ENCODE measurements at places on chromosomes 4 and X.
A peak's percentile ranks its signal among the peaks of the same experiment; 100 is the strongest.

- no peak for DNase-seq
- no peaks in the 10 kb centered on the region for H3K4me1 ChIP-seq
- no peak overlapping the region for H3K27ac ChIP-seq
- H3K27me3 ChIP-seq = no peaks in the 10 kb centered on the region
- no peak overlapping the region for H3K4me3 ChIP-seq
Measured at GRCh38 chr4:183191630-183192029, 92.6 kb downstream of the WWC2 start.

DNA sequence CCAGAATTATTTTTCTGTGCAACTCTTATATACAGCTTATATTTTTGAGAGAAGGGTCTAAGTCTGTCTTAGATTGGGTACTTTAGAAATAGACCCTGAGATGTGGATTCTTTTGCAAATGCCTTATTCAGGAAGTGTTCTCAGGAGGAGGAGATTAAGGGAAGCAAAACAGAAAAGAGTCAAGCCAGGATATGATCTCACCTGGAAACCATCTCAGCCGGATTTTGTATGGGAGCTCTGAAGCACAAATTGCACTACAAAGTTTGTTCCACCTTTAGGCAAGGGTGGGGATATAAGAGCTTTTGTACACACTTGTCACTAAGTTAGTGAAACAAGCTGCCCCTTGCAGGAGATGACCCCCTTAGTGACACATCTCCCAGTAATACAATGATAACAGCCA, 121.2 kb upstream of the GRPR start:
- H3K4me3 ChIP-seq = no peak overlapping the region
- no peaks in the 10 kb centered on the region for H3K4me1 ChIP-seq
- H3K27ac ChIP-seq = no peak overlapping the region
- no peaks in the 10 kb centered on the region for H3K36me3 ChIP-seq
- no peaks in the 10 kb centered on the region for H3K27me3 ChIP-seq

DNA sequence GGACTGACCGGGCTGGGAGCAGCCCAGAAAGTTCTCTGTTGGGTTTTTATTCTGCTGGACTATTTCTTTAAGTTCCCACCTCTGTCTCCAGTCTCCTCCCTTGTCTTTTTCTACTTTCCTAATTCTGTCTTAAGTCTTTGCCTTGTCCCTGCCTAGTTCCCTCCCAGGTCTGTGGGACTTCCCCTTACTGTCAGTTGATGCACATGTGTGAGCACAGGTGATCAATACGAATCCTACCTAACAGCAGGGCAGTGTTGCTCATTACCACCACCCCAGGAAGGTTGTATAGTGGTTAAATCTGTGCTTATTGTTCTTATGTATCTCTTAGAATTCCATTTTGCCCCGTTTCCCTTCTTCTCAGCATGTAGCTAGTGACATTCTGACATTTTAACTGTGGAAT, 62.1 kb downstream of the GALNTL6 start:
- no peak overlapping the region for H3K27ac ChIP-seq
- H3K4me3 ChIP-seq = no peak overlapping the region
- no peaks in the 10 kb centered on the region for H3K4me1 ChIP-seq

GRCh38 chrX:103158317-103158621, 56.6 kb upstream of the BEX4 start:
- no peaks in the 10 kb centered on the region for H3K36me3 ChIP-seq
- no peak overlapping the region for H3K27ac ChIP-seq
- no peak overlapping the region for H3K4me3 ChIP-seq
- H3K27me3 ChIP-seq = no peaks in the 10 kb centered on the region
- DNase-seq = no peak
- no peaks in the 10 kb centered on the region for H3K4me1 ChIP-seq

GRCh38 chrX:38881727-38882126, 80.5 kb downstream of the MID1IP1 start:
- no peaks in the 10 kb centered on the region for H3K4me1 ChIP-seq
- no peak overlapping the region for H3K27ac ChIP-seq
- H3K36me3 ChIP-seq = no peaks in the 10 kb centered on the region
- no peak overlapping the region for H3K4me3 ChIP-seq

- H3K4me3 ChIP-seq = no peak within 1 kb of the TSS
- H3K27me3 ChIP-seq = no peaks in the 10 kb centered on the region
- no peaks in the 10 kb centered on the region for H3K36me3 ChIP-seq
- no peaks in the 10 kb centered on the region for H3K4me1 ChIP-seq
Measured at GRCh38 chrX:26160301-26160700, at the start of gene MAGEB6B. Gene MAGEB6B (plus strand): TSS chrX:26160601. CDS start chrX:26160601, 0 bp downstream.

DNA sequence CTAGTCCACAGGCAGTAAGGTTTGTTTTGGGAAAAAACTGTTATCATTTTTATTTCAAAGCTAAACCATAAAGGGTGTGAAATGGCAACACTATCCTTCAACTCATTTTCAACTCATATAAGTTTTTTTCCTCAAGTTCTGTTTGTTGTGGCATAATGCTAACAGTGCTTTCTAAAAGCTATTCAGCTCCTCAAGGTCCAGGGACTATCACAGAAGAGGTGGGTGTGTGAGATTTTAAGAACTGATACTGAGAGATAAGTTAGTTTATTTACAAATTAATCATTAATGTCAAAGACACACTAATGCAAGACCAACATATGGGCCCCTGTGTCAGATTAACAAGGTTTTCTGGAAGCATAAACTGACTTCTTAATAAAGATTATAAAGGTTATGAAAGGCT, 11.8 kb downstream of the UGT2B15 start:
- H3K36me3 ChIP-seq = no peaks in the 10 kb centered on the region
- no peaks in the 10 kb centered on the region for H3K27me3 ChIP-seq
- H3K4me3 ChIP-seq = no peak overlapping the region
- no peak overlapping the region for H3K27ac ChIP-seq
- no peaks in the 10 kb centered on the region for H3K4me1 ChIP-seq
- DNase-seq = no peak

GRCh38 chr4:86302830-86303229, 57.0 kb downstream of the MAPK10 start:
- no peak overlapping the region for H3K27ac ChIP-seq
- no peaks in the 10 kb centered on the region for H3K36me3 ChIP-seq
- no peak overlapping the region for H3K4me3 ChIP-seq
- no peaks in the 10 kb centered on the region for H3K4me1 ChIP-seq

DNA sequence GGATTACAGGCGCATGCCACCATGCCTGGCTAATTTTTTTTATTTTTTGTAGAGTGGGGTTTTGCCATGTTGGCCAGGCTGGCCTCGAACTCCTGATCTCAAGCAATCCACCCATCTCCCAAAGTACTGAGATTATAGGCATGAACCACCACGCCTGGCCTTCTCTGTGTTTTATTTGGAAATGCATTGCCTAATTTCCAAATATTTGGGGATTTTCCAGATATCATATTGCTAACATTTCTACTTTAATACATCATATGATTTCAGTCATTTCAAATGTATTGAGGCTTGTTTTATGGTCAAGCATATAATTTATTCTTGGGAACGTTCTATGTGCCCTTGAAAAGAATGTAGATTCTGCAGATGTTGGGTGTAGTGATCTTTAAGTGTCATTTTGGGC, 38.8 kb downstream of the FGF2 start:
- no peaks in the 10 kb centered on the region for H3K27me3 ChIP-seq
- no peaks in the 10 kb centered on the region for H3K4me1 ChIP-seq
- H3K27ac ChIP-seq = no peak overlapping the region
- no peak overlapping the region for H3K4me3 ChIP-seq

DNA sequence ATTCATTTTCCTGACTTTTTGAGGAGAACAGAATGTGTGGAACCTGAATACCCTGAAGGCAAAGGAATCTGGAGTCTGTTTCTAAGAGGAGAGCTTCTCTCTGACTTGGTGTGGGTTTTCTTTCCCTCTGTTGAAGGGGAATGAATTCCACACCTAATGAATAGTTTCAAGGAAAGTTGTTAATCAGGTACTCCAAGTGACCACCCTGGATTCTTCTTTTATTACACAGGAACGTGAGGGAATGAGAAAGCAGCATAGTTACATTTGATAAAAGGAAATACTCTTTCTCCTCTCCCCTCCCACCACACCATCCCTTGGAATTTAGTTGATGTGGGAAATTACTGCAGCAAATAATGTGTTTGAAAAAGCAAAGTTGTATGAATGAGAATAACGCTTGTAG, 29.7 kb downstream of the SLIT2 start:
- H3K4me3 ChIP-seq = no peak overlapping the region
- H3K27ac ChIP-seq = no peak overlapping the region
- no peak for DNase-seq
- no peaks in the 10 kb centered on the region for H3K27me3 ChIP-seq
- no peaks in the 10 kb centered on the region for H3K36me3 ChIP-seq

DNA sequence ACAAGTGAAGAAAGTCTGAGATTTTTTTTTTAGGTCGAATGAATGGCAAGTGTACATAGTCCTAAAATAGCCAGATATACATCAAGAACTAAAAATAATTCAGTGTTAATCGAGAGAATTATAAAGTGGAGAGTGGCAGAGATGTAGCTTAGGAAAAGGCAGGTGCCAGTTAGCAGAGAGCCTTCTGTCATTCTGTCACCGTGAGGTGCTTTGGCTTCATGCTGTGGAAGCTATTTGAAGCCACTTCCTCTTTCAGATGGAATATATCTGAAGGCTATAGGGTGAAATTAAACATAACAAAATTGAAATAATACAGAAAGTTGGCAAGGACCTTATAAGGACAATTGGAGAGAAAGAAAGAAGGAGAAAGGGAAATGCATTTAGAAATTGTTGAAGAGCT, 756.3 kb downstream of the CCSER1 start:
- no peak overlapping the region for H3K4me3 ChIP-seq
- no peak overlapping the region for H3K27ac ChIP-seq
- no peaks in the 10 kb centered on the region for H3K27me3 ChIP-seq
- no peak for DNase-seq
- H3K4me1 ChIP-seq = no peaks in the 10 kb centered on the region
- no peaks in the 10 kb centered on the region for H3K36me3 ChIP-seq

GRCh38 chrX:54640736-54641135, 110.7 kb downstream of the GNL3L start:
- DNase-seq = no peak
- H3K4me1 ChIP-seq = peaks cover 25% of the 10 kb centered on the region
- no peaks in the 10 kb centered on the region for H3K27me3 ChIP-seq
- no peaks in the 10 kb centered on the region for H3K36me3 ChIP-seq
- peak overlapping the region; percentile 57 for H3K4me3 ChIP-seq

DNA sequence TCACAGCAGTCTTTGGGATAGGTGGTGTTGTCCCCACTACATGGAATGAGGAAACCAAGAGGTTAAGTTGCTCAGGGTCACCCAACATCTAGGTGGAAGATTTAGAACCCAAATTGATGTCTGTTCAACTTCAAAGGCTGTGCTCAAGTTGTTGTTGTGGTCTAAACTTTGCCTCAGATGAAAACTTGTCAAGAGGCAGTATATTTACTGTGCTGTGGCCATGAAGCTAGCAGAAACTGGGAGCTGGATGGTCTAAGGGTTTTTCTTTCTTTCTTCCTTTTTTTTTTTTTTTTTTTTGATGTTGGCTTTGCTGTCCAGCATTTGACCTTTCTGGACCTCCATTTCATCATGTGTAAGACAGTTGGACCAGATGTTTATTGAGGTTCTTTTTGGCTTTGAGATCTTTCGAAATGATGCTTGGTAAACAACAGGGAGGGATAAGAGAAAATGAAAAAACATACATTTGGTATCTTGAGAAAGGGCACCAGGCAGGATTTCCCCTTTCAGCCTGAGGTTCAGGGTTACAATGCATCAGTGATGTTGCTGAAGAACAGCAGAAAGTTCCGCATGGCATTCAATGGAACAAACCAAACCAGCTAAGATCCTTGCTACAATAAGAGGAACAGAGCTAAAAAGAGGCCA, 166.2 kb upstream of the RPS6KA3 start:
- H3K4me1 ChIP-seq = peaks cover 7% of the 10 kb centered on the region
- DNase-seq = no peak
- H3K27ac ChIP-seq = no peak overlapping the region
- H3K36me3 ChIP-seq = no peaks in the 10 kb centered on the region

DNA sequence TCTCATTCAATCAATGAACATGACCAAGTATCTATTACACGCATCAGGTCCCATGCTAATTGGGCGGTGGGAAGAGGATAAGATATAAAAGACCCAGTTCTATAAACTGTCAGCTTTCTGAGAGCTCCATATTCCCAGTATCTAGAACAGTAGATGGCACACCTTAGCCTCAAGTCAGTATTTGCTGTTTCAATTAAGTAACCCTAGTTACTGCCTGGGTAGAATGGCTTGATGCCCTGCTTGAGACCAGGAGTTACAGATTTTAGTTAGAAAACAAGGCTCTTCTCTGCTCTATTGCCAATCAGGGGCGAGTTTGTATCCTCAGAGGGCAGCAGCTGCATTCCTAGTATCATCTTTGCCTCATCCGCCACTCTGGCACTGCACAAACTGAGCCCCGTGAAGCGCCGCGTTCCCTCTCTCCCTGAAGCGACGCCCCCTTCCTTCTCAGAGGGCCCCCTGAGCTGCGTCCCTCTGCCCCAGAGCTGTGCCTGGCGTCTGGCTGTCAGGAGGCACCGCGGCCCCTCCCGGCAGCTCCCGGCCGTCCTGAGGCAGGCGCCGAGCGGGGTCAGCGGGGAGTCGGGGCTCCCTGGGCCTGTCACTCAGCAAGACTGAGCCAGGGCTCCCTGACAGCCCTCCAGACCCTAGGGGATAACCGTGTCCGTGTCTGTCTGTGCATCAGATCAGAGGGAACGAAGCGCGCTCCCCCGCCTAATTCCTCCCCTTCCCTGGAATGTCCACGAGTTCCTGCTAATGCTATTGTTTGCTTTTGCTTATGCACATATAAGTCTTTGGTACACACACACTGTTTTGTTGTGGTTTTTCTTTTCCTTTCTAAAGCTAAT, 212.4 kb upstream of the TTC29 start:
- H3K36me3 ChIP-seq = no peaks in the 10 kb centered on the region
- H3K4me1 ChIP-seq = no peaks in the 10 kb centered on the region
- H3K27ac ChIP-seq = no peak overlapping the region
- DNase-seq = peak; percentile 12

All from PC-9 (cell line).